ENCODE measurements at places on chromosomes 13 and 19. TPM values are rescaled to one million over a fixed set of nuclear protein-coding genes. Genes with fewer than 3 reads are reported as not detected.

The HCN2 gene
- 12.0 TPM for total RNA-seq

The LGALS14 gene
- not detected for total RNA-seq

The POLD1 gene
- 8.0 TPM for total RNA-seq

The RFX1 gene
- total RNA-seq = 13.4 TPM

The POGLUT2 gene
- 2.3 TPM for total RNA-seq

The PRR22 gene
- total RNA-seq = 1.3 TPM

The ZNF497 gene
- total RNA-seq = 0.40 TPM

The C13orf46 gene
- total RNA-seq = 0.40 TPM

The NCCRP1 gene
- total RNA-seq = not detected

The FAM216B gene
- total RNA-seq = 0.22 TPM

The CATSPERD gene
- total RNA-seq = not detected

The FXYD3 gene
- total RNA-seq = not detected

The NOVA2 gene
- 5.9 TPM for total RNA-seq

The EDDM13 gene
- not detected for total RNA-seq

The PGLYRP1 gene
- 0.59 TPM for total RNA-seq

The SPPL2B gene
- total RNA-seq = 27.4 TPM

The ATP8A2 gene
- 0.08 TPM for total RNA-seq

The PLVAP gene
- total RNA-seq = 32.8 TPM

The TLE2 gene
- 48.0 TPM for total RNA-seq

The FCAR gene
- total RNA-seq = 0.70 TPM

The APOC4 gene
- total RNA-seq = not detected

The SIGLEC5 gene
- 0.94 TPM for total RNA-seq

The PDX1 gene
- not detected for total RNA-seq

The PRTN3 gene
- 0.62 TPM for total RNA-seq

The MAP3K10 gene
- total RNA-seq = 17.6 TPM

The UPF1 gene
- total RNA-seq = 40.2 TPM

The RDH13 gene
- total RNA-seq = 43.4 TPM

The JSRP1 gene
- 0.46 TPM for total RNA-seq

The CERS1 gene
- 1.8 TPM for total RNA-seq

The AMER2 gene
- total RNA-seq = not detected

The C19orf81 gene
- 2.1 TPM for total RNA-seq

The TMEM238 gene
- total RNA-seq = 0.65 TPM

The C13orf42 gene
- total RNA-seq = not detected

The KCNN4 gene
- 0.43 TPM for total RNA-seq
